ENCODE measurements at places on chromosomes 11 and 22.

GRCh38 chr11:122981388-122982264 is at the start of gene BSX:
Gene BSX (minus strand): TSS chr11:122981834. CDS start chr11:122981671, 163 bp downstream.
- DNase-seq = peak; percentile 13

DNA sequence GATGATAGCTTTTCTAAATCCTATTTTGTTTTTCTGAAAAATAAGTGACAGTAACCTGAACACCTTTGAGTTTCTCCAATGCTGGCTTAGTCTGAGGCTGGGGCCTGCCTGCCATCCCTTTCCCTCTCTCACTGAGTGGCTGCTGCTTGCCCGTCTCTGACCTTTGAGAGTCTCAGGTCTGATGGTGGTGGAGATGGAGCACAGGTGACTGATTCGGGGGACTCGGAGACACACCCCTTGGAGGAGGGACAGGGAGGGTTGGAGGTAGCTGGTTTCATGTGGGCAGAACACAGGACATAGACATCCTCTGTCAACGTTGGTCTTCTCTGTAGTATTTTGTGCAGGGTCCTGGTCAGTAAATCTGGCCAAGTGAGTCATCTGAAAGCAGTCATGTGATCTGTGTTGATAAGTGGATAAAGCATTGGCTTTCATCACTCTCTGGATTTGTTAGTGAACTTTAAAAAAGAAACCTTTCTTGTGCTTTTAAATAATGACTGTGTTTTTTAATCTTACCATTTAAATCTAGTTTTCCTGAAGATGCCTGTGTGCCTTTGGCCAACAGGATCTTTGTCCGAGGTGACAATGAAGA is 47.1 kb upstream of the CLDN5 start:
- DNase-seq = no peak

GRCh38 chr11:91230647-91231046 is 994.0 kb upstream of the FAT3 start:
- no peak for DNase-seq

- no peak for DNase-seq
Observed at GRCh38 chr11:34205326-34206035, 100.1 kb downstream of the NAT10 start.

- DNase-seq = no peak
Observed at GRCh38 chr11:61751384-61751783, 1.1 kb upstream of the MYRF start.

DNA sequence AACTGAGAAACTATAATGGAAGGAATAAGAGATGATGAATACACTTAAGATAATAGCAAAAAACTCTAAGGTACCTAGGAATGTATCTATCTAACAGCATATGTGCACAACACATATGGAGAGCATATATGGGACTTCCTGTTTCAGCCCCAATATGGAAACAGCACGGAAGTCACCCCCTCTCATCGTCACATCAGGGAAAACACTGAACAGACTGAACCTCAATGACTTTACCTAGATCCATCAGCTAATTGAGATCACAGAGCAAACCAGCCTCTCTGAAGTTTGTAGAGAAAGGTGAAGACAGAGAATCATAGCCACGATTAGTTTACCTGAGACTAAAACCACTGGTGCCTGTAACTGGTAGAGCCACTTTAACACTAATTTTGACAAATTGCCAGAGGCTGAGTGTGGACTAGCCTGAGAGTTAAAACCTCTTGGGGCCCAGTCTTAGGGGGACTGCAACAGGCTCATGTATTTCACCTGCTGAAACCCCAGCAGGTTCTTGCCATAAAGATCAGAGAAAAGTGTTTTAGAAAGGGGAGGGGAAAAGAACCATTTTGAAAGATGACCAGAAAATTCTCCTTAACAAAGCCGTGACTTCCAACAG is 722.6 kb downstream of the TBC1D22A start:
- no peak for DNase-seq

GRCh38 chr11:8234425-8234821 is 29.3 kb downstream of the LMO1 start:
- no peak for DNase-seq

DNA sequence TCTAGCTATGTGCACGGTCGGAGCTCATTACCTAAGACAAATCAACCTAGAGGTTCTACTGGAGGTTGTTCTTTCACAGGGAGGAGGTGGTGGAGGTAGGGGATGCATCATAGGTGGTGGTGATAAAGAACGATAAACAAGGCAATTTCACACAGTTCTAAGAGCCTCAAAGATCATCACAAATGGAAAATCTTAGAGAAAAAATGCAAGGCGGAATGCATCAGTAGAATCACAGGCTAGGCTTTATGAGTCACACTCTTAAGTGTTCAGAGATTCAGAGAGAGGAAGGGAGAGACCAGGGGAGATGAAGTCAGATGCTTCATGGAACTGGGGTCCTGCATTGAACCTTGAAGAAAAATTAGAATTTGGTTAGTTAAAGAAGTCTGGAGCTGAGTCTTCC is 58.3 kb downstream of the TMPRSS5 start:
- no peak for DNase-seq

DNA sequence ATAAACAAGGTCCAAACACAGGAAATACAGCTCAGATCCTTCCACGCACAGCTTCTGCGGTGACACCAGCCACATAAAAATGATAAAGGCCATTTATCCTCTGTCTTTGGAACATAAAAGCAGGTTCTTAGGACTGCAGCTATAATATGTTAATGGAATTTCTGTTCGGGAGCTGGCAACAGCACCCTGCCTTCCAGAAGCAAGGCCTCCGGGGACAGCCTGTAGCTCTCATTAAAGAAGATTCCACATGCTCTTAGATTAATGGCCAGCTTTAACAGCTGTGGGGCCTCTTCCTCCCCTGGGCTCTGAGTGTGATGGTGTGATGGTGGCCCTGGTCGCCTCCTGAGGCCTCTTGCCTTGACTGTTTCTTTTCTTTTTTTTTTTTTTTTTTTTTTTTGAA is 137.3 kb downstream of the CACNA1I start:
- no peak for DNase-seq

GRCh38 chr11:80779905-80780605 is 1339.2 kb upstream of the TENM4 start:
- no peak for DNase-seq

GRCh38 chr11:34824425-34824824 is 91.8 kb downstream of the APIP start:
- DNase-seq = no peak

DNA sequence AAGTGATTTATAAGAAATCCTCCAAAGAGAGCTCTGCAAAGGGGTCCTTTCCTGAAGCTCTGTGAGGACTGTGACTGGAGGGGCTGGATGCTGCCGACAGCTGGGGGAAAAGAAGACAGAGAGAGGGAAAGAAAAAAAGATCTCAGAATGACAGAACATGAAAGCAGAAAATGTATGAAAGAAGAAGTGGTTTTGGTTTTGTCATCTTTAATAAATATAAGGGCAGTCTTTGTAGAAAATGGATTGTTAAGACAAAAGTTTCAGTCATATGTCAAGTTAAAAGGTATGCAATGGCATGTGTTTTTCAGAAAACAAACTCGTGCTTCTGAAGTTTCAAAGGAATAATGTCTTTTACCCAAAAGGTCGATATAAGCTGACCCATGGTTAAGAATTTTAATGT is 105.5 kb downstream of the CCDC83 start:
- DNase-seq = no peak

DNA sequence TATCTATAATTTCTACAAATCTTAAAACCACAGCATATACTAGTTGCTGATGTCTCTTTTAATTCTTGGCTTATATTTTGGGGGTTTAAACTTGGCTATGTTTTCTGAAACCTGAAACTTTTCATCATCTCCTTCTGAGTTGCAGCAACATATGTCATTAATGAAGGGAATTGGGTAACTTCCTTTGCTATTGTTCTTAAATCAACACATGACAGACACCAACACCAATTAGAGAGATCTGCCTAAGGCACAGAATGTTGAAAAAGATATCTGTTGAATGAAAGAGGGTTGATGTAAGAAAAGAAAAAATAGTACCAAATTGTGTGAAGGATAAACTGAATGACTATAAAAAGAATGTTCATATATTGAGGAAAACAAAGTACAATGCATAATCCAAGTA is 10.3 kb upstream of the GAS2 start:
- no peak for DNase-seq

GRCh38 chr11:12052676-12053605 is 44.5 kb upstream of the DKK3 start:
- no peak for DNase-seq

- DNase-seq = no peak
Observed at GRCh38 chr11:15473954-15474837, 359.5 kb downstream of the INSC start.

Measured in stimulated activated CD4-positive, alpha-beta T cell treated with anti-CD3 and anti-CD28 coated beads, TNF-alpha, amount 100 ng/mL, for 1 hour (primary cell).